Activated CD4-positive, alpha-beta T cell treated with anti-CD3 and anti-CD28 coated beads, Interleukin-2, amount 10 ng/mL, durations not matched to agents 7 days and 5 days (primary cell): ENCODE measurements at places on chromosomes 11 and 22.

DNA sequence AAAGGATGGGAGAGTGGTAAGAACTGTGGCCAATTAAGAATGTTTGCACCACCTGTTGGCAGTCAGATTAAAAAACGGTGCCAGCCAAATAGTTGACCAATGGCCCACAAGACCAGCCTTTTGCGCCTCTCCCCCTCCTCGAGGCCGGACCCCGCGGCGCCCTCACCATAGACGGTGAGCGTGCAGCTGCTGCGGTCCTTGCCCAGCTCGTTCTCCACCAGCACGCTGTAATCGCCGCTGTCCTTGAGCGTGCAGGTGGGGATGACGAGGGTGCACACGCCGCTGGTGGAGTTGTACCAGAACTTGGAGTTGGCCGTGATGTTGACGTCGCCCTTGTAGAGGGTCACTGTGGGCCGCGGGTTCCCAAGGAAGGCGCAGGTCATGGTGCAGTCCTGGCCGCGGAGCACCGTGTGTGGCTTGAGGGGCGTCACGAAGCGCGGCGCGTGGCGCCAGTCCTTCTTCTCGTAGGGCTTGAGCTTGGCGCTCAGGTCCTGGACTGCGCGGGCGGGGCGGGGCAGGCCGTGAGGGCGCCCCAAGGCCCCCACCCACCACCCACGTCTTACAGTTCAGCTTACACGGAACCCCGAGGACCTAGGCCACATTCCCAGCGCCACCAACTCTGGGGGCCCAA is 7.2 kb downstream of the TMEM86A start:
- DNase-seq = no peak

GRCh38 chr11:90646706-90647105 is 423.9 kb upstream of the CHORDC1 start:
- DNase-seq = no peak

DNA sequence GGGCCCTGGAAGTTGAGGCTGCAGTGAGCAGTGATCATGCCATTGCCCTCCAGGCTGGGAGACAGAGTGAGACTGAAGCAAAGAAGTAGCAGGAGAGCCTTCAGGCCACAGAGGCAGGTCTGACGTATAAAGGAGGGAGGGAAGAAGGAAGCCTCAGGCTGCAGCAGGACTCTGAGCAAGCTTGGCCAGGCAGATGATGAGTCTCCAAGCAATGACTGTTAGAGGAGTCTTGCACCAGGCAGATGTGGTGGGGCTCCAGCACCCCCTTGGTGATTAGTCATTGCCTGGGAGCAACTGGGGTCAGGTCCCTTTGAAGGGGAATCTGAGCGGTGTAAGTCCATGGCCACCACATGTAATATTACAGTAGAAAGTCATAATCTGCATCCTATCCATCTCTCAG is 36.6 kb upstream of the NFAM1 start:
- DNase-seq = no peak

DNA sequence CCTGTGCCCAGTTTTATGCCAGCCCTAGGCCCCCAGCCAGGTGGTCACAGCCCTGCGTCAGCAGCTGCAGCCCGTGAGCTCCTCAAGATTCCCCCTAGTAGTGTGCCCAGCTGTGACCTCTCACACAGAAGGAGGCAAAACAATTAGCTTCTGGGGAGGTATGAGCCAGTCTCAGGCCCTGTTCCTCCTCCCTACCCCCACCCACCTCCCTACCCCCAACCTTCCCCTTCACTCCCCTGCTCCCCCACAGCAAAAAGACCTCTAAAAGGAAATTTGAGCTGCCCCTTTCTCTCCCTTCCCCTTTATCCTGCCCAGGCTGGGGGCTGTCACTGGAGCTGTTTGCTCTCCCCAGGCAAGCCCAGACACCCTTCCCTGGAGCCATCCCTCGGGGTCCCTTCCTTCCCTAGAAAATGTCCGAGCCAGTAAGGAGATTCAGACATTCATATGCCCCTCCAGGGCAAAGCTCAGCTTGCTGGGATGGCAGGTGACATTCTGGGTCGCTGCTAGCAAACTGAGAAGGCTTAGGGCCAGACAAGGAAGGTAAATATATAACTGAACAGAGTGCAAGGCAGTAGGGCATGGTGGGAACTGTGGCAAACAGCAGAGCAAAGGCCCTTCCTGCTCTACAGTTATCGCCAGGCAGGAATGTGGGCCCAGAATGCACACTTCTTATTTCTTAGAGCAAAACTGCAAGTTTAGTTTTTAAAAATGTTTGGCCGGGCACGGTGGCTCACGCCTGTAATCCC is 300.2 kb downstream of the MN1 start:
- DNase-seq = no peak

GRCh38 chr11:120184371-120184945 is 26.4 kb upstream of the OAF start:
- DNase-seq = no peak

DNA sequence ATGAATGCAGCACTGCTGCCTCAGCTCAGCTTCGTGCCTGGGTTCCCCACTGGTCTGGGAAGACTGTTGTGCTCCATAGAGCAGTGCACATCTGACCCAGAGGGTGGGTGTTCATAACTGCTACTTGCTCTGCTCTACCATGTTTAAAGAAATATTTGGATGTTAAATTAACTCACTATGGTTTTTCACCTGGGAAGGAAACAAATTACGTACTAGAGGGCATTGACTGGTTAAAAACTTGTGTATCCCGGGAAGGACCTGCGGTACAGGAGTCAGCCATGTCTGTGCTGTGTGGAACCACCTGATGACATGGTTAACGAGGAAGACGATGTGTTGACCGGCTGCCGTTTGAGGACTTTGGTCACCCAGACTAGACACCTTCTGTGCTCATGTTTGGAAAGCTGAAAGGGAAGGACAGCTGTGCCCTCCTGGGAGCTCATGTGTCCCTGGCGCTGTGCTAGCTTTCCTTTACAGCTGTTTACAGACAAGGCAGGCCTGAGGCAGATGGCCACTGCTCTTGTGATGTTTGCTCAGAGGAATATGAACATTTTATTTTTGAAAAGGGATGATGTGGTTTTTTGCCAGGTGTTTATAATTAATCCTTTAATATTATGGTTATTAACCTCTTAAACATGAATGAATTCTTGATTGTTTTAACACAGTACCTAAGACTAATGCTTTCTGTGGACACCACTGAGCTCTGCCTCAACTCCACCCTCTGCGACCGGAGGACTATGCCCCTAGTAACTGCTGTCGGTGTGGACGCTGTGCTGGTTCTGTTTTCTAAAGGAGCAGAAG is 14.3 kb upstream of the AIFM3 start:
- DNase-seq = no peak

GRCh38 chr11:37710031-37710430 is 1112.0 kb upstream of the RAG2 start:
- no peak for DNase-seq

GRCh38 chr11:57343825-57344224 is 5.7 kb downstream of the P2RX3 start:
- DNase-seq = no peak

DNA sequence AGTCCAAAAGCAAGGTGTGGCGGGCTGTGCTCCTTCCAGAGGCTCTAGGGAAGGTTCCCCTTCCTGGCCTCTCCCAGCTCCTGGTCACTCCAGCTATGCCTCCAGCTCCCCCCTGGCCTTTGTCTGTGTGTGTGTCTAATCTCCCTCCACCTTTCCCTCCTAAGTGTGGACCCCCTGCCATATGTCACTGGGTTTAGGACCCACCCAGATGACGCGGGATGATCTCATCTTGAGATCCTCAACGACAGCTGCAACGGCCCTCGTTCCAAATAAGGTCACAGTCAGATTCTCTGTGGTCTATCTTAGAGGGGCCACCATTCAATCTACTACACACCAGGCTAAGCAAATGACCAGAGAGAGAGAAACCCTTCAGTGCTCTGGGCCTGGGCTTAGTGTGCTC is 107.9 kb downstream of the ARHGAP8 start:
- no peak for DNase-seq

GRCh38 chr11:104772806-104773241 is 125.4 kb downstream of the CASP12 start:
- peak; percentile 12 for DNase-seq

- no peak for DNase-seq
Observed at GRCh38 chr11:90251599-90251998, 28.8 kb upstream of the CHORDC1 start.

- no peak for DNase-seq
Observed at GRCh38 chr22:41177622-41178424, 27.3 kb upstream of the L3MBTL2 start.

DNA sequence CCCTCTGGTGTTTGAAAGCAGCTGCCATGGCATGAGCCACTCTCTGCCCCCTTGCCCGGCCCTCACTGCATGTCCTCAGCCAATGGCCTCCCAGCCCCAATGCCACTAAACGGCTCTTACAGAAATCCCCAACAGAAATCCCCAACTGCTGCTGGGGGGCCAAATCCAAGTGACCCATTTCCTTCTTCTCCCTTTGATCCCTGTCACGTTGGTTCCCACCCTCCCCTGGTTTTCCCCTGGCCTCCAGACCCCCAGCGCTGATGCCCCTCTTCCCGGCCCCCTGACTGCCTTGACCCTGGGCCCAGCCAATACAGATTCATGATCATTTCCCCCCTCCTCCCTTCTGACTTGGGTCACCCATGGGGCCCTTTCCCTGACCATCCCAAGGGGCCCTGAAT is 30.9 kb downstream of the IGLL1 start:
- DNase-seq = no peak

DNA sequence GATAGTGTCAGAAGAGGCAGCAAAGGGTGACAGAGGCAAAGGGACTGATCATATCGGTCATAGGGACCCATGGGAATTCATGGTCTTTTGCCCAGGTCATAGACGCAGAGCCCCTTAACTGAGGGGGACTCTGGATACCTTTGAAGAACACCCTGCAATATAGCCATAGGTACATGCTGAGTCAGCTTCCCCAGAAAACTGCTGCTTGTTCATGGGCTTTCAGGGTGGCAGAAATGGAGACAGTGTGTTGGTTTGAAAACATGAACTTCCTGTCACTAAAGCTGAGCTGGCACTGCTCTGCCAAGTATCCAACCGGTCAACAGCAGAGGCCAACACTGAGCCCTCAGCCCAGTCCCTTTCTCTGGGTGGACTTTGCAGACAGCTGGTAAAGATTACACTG is 114.2 kb downstream of the EFCAB6 start:
- DNase-seq = no peak

DNA sequence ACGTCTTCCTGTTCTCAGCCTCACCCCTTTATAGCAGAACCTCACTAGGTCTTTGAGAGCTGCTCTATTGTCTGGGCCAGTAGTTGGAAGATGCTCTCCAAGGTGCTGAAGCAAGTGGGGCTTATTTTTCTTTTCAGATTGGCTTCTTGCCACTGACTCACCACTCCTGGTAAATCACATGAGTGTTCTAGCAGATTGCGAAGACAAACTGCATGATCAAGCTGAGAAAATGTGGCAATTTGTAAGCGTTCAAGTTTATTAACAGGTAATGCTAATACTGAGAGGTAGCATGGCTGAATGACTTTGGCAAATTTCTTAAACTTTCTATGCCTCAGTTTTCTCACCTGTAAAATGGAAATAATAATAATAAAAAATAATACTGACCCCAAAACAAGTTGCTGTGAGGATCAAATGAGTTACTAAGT is 59.2 kb downstream of the CACNG2 start:
- DNase-seq = peak; percentile 53

DNA sequence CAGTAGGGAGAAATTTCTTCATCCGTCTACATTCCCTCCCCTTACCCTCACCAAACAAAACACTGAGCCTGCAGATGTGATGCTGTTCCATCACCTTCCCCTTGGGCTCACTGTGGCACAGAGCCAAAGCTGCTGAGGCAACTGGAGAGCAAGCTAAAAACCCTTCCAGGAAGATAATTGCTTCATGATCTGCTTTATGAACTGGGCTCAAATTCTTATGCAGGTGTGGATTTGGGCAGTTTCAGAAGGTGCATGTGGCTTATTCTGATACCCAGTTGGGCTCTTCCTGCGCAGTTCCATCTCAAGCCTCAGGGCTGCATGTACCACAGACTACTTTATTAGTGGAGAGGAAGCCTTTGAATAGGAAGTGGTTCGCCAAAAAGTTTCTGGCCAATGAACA is 58.3 kb downstream of the AAMDC start:
- DNase-seq = peak; percentile 20

GRCh38 chr11:57868491-57868890 is 106.9 kb downstream of the CTNND1 start:
- DNase-seq = no peak

GRCh38 chr22:30806391-30806861 is 111.8 kb downstream of the OSBP2 start:
- DNase-seq = no peak

GRCh38 chr11:1087279-1087960 is 12.7 kb downstream of the MUC2 start:
- no peak for DNase-seq

- no peak for DNase-seq
Observed at GRCh38 chr11:103700622-103701021, 335.8 kb upstream of the DDI1 start.

- DNase-seq = no peak
Observed at GRCh38 chr22:25716637-25717036, 25.4 kb upstream of the MYO18B start.

- no peak for DNase-seq
Observed at GRCh38 chr11:117187428-117187798, 8.9 kb downstream of the SIDT2 start.

- DNase-seq = no peak
Observed at GRCh38 chr11:80321786-80322185, 881.0 kb upstream of the TENM4 start.

- DNase-seq = no peak
Observed at GRCh38 chr11:15947681-15948648, 408.4 kb downstream of the SOX6 start.

- no peak for DNase-seq
Observed at GRCh38 chr22:44671742-44672141, 30.3 kb upstream of the PRR5 start.

- peak; percentile 65 for DNase-seq
Observed at GRCh38 chr11:3849297-3849874, 6.1 kb upstream of the STIM1 start.

DNA sequence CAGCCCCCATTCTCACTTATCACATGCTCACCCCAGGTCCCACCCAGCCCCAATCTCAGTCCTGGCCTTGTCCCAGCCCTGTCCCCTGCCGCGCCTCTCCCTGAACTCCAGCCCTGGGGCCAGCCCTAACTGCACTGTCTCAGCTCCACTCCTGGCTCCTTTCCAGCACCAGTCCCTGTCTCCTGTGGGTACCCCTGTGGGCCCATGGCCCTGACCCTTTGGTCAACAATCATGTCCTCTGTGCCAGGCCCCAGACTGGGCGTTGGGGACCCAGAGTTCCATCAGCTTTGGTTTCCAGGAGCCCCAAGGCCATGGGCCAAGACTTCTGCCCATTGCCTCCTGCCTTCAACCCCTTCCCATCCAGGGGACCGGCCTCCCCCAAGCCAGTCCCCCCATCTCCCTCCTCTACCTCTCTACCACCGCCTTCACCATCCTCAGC is 757 bp downstream of the SPI1 start:
- DNase-seq = no peak

- no peak for DNase-seq
Observed at GRCh38 chr11:62148271-62148980, 24.6 kb downstream of the INCENP start.

DNA sequence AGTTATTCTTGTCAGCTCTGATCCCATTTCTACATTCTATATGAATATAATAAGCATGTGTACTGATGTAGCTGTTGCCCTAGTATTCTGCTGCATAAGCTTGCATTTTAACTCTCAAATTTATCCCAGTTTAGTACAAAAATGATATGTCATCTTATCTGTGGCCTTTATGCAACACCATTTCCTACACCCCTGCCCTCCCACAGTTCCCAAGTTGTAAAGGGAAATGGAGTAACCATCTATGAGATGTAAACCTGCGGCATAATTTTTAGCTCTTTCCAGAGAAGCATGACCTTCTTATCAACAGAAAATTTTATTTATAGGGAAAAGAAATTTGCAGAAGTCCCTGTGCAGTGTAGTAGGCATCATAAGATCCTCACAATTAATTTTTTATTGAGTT is 18.9 kb upstream of the CARD18 start:
- DNase-seq = no peak

GRCh38 chr11:60982184-60982583 is 10.7 kb downstream of the CD6 start:
- peak; percentile 49 for DNase-seq
